HCT116 (cell line): ENCODE measurements at places on chromosomes 5 and 9. TPM values are rescaled to one million over a fixed set of nuclear protein-coding genes. Genes with fewer than 3 reads are reported as not detected.

- no peaks in the 10 kb centered on the region for H3K27me3 ChIP-seq
- DNase-seq: no peak
- H3K4me3 ChIP-seq: no peak overlapping the region
Measured at GRCh38 chr5:149657324-149657723, 72.8 kb upstream of the PPARGC1B start.

- no peak overlapping the region for H3K27ac ChIP-seq
- no peaks in the 10 kb centered on the region for H3K27me3 ChIP-seq
- H3K36me3 ChIP-seq: no peaks in the 10 kb centered on the region
- no peak overlapping the region for H3K4me3 ChIP-seq
- no peaks in the 10 kb centered on the region for H3K4me1 ChIP-seq
Measured at GRCh38 chr9:90921969-90922368, 120.3 kb downstream of the SYK start.

DNA sequence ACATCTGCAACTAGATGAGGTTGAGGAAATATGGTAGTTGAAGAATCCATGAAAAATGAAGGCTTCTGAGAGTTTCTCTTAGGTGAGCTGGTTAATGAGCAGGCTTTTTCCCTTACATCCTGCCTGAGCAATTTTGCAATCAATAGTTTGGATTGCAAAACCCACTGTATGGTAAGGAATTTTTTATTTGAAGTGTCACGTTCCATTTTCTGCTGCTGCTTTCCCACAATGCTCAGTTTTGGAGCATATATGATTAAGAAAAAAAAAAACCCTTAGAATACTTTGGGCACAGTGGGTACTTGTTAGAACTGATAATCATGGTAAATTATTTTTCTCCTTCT, 144.2 kb downstream of the PCSK1 start:
- no peak for DNase-seq
- no peaks in the 10 kb centered on the region for H3K36me3 ChIP-seq
- H3K4me1 ChIP-seq: no peaks in the 10 kb centered on the region

GRCh38 chr9:73143711-73144328, 7.8 kb upstream of the ANXA1 start:
- peak overlapping the region; percentile 54; the same call in 1 of the 2 replicates for H3K27ac ChIP-seq
- peaks cover 42% of the 10 kb centered on the region for H3K4me1 ChIP-seq
- H3K27me3 ChIP-seq: no peaks in the 10 kb centered on the region
- peak; percentile 68 for DNase-seq
- peak overlapping the region; percentile 3; the same call in 1 of the 2 replicates for H3K4me3 ChIP-seq

DNA sequence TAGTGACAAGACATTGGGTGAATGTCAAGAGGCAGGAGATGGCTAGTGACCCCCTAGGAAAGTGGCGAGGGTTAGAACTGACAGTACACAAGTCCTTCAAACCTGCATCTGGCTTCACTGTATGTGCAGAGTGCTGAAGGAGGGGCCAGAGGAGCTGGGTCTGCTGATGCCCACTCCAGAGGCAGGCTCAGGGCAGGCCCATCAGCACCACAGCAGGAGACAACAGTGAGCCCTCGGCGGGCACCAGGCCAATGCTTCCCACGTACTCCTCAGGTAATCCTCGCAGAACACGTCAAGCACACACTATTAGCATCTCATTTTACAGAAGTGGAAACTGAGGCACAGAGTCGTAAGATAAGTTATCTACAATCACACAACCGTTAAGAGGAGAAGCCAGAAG, 76.1 kb upstream of the SH3PXD2B start:
- H3K4me1 ChIP-seq: peaks cover 12% of the 10 kb centered on the region
- H3K4me3 ChIP-seq: no peak overlapping the region
- no peaks in the 10 kb centered on the region for H3K36me3 ChIP-seq
- no peaks in the 10 kb centered on the region for H3K27me3 ChIP-seq
- no peak overlapping the region for H3K27ac ChIP-seq

Gene ACTBL2
- total RNA-seq: 0.07 TPM

Gene ENTREP1
- total RNA-seq: 1.1 TPM
